ENCODE measurements at places on chromosomes 4 and X.

- no peak for DNase-seq
Observed at GRCh38 chr4:182770996-182771514, 146.1 kb downstream of the DCTD start.

DNA sequence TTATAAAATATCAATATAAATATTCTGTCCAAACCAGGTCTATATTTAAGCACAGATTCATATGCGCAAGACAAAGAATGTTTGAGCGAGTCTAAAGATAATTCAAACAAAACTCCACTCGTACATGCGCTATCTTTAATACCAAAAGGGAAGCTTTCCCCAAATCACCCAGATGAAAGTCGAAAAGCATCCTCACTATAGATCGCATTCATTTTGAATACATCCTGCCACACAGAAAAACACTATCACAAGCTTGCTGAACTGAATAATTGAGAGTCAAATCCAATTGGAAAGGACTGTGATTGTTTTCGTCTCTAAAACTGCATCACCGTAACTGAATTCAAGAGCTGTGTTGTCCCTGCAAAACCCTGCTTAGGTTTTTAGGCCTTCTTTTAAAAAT, 685 bp downstream of the TASL start:
- no peak for DNase-seq

DNA sequence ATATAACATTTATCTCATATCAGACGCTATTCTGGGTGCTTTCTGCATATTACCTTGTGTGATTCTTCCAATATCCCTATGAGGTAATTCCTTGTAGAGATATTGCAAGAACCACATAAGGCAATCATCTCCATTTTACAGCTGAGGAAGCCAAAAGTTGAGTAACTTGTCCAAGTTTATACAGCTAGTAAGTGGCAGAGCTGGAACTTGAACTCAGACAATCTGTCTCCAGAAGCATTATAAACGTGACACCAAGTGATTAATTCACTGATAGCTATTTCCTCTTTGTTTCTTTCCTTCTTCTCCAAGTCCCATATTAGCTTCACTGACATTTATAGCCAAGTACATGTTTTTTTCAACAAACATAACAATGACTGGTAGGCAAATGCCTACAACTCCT, 7.3 kb downstream of the EMCN start:
- no peak for DNase-seq

DNA sequence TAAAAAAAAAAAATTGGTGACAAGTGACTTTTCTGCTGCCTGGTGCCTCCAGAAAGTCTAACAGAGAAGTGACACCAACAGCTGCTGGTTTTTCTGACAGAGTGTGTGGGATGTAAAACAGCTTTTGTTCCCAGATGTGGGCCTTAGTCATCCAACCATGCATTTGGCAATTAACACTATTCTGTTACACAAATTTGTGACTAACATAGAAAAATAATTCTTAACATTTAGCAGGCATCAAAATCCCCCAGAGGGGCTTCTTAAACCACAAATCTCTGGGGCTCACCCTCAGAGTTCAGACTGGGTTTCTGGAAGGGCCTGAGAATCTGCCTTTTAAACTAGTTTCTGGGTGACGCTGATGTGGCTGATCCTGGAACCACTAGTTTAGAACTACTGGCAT, 100.5 kb upstream of the PCDH7 start:
- DNase-seq: no peak

- no peak for DNase-seq
Observed at GRCh38 chrX:9310616-9311015, 154.2 kb upstream of the TBL1X start.

- no peak for DNase-seq
Observed at GRCh38 chrX:44903830-44904530, 31.0 kb downstream of the KDM6A start.

DNA sequence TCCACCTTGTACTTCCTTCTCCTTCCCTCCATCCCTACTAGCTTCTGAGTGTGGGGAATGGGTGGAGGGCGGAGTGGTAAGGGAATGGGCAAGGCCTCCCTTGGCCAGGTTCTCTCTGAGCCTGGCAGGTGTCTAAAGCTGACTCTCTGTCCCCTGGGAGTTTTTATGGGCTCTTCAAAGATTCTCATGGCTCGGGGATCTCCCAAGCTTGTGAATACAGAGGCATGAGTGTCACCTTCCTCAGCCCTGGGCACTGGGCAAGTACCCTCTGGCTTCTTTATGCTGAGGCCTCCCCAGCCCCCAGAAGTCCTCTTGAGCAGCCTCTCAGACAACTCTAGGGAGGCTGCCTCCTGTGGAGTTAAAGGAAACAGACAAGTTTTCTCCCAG, 32.5 kb upstream of the DDX3X start:
- DNase-seq: no peak

DNA sequence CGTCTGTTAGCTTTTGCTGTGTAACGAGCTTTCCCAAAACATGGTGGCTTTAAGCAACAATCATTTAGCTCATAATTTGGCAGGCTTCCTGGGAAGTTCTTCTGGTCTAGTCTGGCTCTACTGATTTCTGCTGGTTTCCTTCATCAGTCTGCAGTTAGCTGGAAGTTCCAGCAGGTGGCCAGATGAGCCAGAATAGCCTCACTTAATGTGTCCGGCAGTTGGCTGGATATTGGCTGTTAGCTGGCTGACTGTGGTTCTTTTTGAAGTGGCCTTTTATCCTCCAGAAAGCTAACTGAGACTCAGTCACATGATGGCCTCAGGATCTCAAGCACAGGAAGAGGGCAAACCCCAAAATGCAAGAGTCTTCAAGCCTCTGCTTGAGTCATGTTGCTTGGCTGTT, 34.9 kb downstream of the FTHL17 start:
- DNase-seq: peak; percentile 17

- no peak for DNase-seq
Observed at GRCh38 chr4:87912164-87913004, 63.1 kb upstream of the SPP1 start.

- no peak for DNase-seq
Observed at GRCh38 chr4:100100985-100101384, 89.3 kb downstream of the DDIT4L start.

- DNase-seq: no peak
Observed at GRCh38 chrX:125132274-125132673, 187.4 kb upstream of the TEX13C start.

- DNase-seq: no peak
Observed at GRCh38 chr4:89558147-89558546, 250.5 kb upstream of the GPRIN3 start.
